ENCODE measurements at places on chromosomes 13 and 19.

DNA sequence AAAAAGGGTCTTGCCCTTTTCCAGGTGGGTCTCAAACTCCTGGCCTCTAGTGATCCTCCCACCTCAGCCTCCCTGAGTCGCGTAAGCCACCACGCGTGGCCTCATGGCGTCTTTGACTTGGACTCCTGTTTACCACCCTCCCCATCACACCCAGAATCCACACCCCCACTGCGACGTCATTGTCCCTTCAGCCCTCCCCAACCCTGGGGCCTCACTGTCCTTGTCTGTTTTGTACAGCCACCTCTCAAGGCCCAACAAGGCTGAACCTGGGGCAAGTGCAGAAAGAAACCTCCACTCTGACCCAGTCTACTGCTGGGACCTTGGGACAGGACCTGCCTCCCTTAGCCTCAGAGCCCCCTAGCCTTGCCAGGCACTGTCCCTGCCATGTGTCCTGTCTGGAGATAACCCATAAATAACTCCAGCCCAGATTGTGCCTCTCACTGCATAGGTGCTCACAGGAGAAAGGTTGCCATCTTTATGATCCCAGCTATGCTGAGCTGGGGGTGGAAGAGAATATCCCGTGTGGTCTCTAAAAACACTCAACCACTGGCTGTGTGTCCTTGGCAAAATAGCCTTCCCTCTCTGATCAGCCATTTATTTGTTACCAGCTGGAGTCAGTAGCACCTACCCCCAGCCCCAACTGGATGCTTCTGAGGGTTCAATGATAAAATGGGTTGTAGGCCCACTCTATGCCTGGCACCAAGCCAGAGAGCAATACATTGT is 1.8 kb upstream of the IFI30 start:
- DNase-seq, result no peak

- DNase-seq, result no peak
Observed at GRCh38 chr13:51303882-51304281, 35.6 kb upstream of the SERPINE3 start.

- no peak for DNase-seq
Observed at GRCh38 chr13:74644229-74644628, 510.0 kb upstream of the KLF12 start.

- no peak for DNase-seq
Observed at GRCh38 chr13:75544681-75545330, 4.8 kb upstream of the UCHL3 start.

GRCh38 chr19:17398902-17399527 is 5.0 kb upstream of the CCDC194 start:
- DNase-seq, result no peak

Data from transverse colon (tissue), 4 donors.